SJCRH30 (cell line): ENCODE measurements at places on chromosomes 1 and 21. TPM values are rescaled to one million over a fixed set of nuclear protein-coding genes. Genes with fewer than 3 reads are reported as not detected.

RPTN gene
- not detected in 2 replicates for total RNA-seq

LEFTY1 gene
- total RNA-seq: 16.7 and 19.4 TPM in 2 replicates

KRTAP10-7 gene
- total RNA-seq: not detected in 2 replicates

BRINP3 gene
- not detected in 2 replicates for total RNA-seq

PEAR1 gene
- total RNA-seq: not detected in 2 replicates

PLEKHN1 gene
- total RNA-seq: 0.04 and 0.05 TPM in 2 replicates

TEKT2 gene
- total RNA-seq: 0.15 TPM in 1 of 2 replicates, not detected in the other
